Hippocampal formation (tissue), 2 donors: ENCODE measurements at places on chromosomes 7 and 10.

- no peak for DNase-seq
Observed at GRCh38 chr10:22366771-22367170, 21.5 kb downstream of the SPAG6 start.

DNA sequence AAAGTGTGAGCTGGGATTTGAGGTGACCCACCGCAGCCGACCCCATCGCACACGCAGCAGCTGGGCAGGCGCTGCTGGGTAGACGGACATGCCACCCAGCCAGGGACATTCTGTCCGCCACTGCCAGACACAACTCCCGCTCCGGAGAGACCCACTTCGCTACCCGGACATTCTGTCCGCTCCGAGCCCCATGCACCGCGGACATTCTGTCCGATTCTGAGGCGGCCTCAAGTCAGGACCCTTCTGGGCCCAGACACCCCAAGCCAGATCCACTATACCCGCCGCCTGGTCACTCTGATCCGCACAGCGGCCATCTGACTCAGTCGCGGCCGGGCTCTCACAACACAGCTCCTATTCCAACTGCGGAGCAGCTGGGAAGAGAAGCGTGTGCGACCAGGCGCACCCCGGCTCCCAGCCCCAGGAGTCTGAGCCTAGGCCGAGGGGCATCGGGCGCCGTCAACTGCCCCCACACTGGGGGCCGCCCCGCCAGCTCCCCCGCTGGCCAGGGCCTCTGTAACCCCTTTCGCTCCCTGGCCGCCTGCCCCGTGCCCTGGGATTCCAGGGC is 763 bp downstream of the PITX3 start:
- no peak for DNase-seq

- no peak for DNase-seq
Observed at GRCh38 chr10:94042001-94042833, 48.5 kb downstream of the PLCE1 start.

DNA sequence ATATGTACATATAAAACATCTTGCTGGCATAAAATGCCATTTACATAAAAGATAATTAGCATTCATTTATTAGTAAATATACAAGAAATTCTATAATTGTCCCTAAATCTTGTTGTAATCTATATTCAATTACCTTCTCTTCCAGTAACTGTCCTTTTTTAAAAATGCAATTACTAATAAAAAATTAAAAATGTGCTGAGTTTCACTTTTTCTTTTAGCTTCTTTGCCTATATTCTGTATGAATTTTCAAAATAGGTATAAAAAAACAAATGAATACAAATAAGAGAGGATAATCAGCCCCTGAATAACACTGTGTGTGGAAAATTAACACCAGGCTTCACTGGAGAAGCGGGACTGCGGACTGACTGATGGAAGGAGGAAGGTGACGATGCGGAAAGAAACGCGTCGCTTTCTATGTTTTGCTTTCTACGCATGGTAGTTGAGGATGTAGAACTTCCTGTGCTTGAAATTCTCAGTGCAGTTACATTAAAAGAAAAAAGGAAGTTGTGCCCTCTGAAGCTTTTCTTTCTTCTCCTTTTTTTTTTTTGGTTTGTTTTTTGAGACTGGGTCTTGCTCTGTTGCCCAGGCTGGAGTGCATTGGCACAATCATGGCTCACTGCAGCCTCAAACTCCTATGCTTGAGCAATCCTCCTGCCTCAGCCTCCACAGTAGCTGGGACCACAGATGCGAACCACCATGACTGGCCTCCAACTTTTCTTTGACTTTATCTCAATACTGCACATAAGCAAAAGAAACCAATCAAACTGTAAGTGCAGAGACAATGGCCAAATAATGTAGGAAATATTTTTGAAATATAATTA is 7.4 kb upstream of the ZMYND11 start:
- no peak for DNase-seq

GRCh38 chr7:69412331-69413146 is 185.7 kb upstream of the AUTS2 start:
- DNase-seq, result peak; percentile 9

GRCh38 chr10:28906934-28907333 is 229.6 kb downstream of the BAMBI start:
- no peak for DNase-seq

GRCh38 chr7:7565018-7565680 is 1.5 kb upstream of the MIOS start:
- no peak for DNase-seq

- DNase-seq, result no peak
Observed at GRCh38 chr7:128014811-128015210, 16.4 kb downstream of the LRRC4 start.

GRCh38 chr7:124898531-124898930 is 31.1 kb downstream of the POT1 start:
- no peak for DNase-seq

GRCh38 chr7:93327006-93327633 is 95.0 kb downstream of the VPS50 start:
- no peak for DNase-seq

- DNase-seq, result no peak
Observed at GRCh38 chr7:1665549-1666316, 4.3 kb upstream of the ELFN1 start.

DNA sequence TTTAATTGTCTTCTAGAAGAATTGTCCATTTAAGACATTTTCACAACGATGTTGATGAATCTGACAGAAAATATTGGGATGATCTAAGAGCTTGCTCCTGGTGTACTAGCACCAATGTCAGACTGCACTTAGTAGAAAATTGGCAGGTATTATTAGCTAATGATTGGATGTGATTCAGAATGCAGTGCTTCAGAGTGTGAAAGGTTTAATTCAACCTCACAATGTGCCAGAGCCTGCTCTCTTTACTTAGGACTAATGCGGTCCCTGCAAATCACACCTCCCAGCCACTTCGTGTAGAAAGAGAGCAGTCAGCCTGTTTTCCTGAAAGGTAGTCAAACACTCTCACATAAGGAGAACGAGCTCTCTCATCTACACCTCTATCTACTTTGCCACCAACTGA is 197.5 kb downstream of the ZNF438 start:
- no peak for DNase-seq

- DNase-seq, result peak; percentile 70
Observed at GRCh38 chr7:5693529-5693928, 87.9 kb downstream of the RNF216 start.

DNA sequence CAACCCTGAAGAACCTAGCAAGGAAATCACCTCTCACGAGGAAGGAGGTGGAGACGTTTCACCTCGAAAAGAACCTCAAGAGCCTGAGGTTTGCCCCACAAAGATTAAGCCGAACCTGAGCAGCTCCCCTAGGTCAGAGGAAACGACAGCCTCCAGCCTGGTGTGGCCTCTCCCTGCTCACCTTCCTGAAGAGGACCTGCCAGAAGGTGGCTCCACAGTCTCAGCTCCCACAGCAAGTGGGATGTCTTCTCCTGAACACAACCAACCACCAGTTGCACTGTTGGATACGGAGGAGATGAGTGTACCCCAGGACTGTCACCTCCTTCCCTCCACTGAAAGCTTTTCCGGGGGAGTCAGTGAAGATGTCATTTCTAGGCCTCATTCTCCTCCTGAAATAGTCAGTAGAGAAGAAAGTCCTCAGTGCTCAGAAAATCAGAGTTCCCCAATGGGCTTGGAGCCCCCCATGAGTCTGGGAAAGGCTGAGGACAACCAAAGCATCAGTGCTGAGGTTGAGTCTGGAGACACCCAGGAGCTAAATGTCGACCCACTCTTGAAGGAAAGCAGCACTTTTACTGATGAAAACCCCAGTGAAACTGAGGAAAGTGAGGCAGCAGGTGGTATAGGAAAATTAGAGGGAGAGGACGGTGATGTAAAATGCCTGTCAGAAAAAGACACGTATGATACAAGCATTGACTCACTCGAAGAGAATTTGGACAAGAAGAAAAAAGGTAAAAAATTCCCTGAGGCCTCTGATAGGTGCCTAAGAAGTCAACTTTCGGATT is 150.2 kb downstream of the LCOR start:
- no peak for DNase-seq

GRCh38 chr7:18754766-18755165 is 259.2 kb downstream of the HDAC9 start:
- DNase-seq, result no peak

- no peak for DNase-seq
Observed at GRCh38 chr7:75878312-75878768, 494 bp upstream of the RHBDD2 start.

GRCh38 chr7:80273327-80273726 is 138.7 kb downstream of the GNAI1 start:
- no peak for DNase-seq

DNA sequence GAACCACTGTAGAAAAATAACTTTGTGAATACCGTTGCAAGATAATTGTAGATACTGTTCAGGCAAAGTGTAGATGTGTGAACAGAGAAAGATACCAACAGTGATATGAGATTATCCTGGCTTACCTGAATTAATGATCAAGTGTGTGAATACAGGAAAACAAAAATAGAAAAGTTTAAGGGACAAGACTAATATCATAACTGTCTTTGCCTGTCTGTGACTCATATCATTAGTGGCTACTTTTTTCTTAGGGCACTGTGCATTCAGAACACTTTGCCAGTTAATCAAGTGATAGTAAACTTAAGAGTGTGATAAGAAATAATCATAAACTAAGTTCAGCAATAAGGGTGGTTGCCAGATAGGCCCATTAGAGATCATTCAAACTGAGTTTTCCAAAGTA is 323.0 kb upstream of the LRGUK start:
- no peak for DNase-seq

GRCh38 chr10:35574924-35575352 is 30.2 kb upstream of the GJD4 start:
- no peak for DNase-seq

DNA sequence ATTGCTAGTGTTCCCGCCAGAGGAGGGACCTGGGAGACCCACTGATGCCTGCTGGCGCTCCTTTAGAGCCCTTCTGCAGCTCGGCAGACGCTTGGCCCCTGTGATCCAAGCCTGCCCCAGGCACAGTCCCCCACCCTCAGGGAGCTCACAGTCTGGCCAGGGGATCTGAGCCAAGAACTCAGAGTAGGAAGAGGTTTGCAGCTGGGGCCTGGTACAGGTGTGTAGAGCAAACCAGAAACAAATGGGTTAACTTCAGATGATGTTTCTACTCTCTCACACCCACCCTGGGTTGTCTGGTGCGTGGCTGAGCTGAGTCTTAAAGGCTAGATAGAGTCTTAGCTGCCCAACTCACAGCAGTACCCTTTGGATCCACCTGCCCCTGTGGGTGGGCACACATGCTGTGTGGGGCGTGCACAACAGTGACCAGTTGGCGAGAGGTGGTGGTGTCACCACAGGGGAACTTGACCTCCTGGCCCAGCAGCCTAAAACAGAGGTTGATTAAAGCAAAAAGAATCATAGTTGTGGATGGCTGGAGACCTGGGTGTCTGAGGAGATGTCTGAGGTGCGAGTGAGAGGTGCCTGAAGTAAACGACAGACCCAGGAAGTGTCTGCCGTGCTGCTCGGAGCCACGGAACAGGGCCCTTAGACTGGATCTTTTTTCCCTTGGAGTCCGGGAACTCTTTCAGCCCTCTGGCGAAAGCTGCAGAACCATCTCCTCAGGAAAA is 31.2 kb upstream of the SRGN start:
- no peak for DNase-seq

DNA sequence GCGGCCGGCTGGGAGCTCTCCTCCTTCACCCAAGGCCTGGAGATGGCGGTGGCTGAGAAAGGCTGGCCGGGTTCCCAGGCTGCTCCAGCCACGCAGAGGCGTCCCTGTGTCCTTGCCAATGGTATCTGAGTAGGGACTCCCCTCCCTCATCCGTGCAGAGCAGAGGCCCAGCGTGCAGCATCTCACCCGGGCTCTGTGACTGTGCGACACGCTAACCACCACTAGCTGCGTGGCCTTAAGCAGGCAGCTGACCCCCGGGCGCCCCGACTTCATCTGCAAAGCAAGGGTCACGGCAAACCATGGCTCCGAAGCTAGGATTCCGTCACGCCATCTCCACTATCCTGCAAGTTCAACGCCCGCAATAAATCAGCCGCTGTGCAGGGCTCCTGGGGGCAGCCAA is 47.2 kb upstream of the TNRC18 start:
- DNase-seq, result no peak

DNA sequence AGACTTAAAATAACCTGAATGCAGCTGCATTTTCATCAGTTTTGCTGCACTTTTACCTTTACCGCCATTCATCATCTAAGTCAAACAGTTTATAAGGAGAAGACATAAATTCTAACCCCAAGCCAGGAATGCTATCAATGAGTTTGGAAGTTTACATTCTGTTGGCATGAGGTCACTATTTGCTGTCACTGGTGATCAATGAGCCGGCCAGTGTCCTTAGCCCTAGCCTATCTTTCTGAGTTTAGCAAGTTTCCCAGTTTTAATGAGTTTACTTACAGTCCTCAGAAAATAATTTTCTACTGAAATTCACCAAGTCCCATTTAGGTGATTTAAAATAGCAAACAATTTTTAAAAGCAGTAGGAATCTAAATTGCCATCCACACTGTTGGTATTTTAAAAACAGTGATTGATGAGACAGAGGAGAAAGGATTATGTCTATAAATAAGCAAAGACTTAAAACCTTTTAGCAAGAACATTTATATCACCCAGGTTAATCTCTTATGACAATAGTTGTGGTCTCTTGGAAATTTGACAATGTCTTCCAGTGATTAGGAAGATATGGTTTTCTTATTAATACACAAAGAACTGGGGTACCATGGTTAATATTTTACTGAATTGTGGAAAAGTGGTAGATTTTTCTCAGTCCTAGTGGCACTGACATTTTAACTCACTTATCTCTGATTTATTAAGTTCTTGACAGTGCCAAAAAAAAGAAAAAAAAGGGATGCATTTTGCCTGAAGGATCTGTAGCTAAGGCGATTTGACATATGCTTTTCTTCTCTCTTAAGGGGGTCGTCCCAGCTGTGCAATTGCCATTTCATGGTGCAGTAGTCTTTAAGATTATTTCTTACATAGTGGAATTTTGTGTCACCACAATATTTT is 443.4 kb upstream of the ANKRD30A start:
- no peak for DNase-seq

- no peak for DNase-seq
Observed at GRCh38 chr10:13416760-13417159, 68.7 kb upstream of the SEPHS1 start.

- no peak for DNase-seq
Observed at GRCh38 chr10:121696854-121697253, 98.6 kb upstream of the FGFR2 start.

- DNase-seq, result no peak
Observed at GRCh38 chr10:47396311-47396717, 12.2 kb upstream of the ZNF488 start.

DNA sequence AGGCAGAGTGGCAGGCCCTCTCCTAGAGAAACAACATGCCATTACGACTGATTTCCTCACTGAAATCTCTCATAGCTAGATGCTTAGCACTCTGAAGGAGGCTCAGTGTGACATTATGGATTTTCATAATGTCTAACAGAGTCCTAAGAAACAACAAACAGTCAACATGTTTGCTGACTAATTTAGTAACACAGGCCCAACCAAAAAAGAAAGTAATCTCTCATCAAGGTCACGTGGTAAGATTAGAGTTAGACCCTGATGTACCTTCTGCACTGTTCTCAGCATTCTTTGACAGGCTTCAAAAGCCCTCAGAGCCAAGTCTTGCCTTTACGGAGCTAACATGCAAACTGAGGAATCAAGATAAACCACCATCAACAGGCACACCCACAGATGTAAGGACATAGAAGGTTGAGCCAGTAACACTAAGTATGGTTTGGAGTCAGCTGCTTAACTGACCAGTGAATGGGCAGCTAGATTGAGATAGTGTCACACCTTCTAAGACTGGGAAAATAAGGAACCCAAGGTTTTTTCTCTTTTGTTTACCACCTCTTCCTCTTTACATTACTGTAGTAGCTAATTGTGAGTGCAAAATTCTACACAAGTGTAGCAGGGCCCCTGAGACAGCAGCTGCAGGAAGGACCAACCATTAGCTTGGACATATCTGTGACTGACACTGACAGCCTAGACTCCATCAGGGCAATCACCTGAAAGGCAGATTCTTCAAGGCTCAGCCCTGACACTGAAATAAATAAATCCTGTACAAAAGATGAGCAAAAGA is 15.3 kb upstream of the KCNIP2 start:
- DNase-seq, result no peak
